Vagina (tissue), 2 donors: ENCODE measurements at places on chromosomes 16 and 17.

DNA sequence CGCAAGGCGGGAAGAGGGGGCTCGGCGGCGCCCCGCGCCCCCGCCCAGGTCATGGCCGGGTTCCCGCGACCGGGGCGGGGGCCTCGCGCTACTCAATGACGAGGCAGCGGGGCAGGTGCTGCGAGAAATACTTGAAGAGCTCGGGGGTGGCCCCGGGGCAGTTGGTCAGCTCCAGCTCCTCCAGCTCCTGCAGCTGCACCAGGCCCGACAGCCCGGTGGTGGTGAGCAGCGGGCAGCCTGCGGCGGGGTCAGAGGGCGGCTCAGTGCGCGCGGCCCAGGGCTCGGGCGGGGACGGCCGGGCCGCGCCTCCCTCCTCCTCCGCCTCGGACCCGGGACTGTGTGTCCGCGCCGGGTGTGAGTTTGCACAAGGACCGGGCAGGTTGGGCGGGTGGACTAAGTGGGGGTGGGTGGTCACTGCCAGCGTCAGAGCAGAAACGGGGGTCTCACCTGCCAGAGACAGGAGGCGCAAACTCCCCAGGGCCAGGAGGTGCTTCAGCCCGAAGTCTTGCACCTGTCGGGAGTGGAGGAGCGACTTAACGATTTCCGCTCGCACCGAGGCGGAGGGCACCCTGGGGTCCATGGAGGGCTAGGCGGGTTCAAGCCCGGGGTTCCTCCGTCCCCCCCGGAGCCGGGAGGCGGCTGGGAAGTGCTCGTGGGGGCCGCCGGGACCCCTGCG, 4.1 kb upstream of the WDR24 start:
- DNase-seq: no peak

DNA sequence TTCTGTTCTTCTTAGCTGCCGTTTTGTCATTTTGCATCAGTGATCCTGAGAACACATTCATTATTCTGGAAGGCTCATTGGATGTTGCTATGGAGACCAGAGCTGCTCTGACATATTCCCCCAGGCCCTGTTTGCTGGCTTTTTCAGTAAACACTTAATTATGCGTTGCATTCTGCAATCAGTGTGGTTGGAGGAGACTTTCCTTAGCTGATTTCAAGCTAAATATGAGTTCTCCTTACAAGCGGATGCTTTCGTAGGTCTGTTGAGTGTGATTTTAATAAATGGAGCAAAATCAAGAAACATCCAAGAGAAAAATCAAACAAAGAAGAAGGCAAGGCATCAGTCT, 38.2 kb upstream of the NUDT7 start:
- DNase-seq: no peak

- no peak for DNase-seq
These were observed 1.1 kb upstream of the AKTIP start for GRCh38 chr16:53503991-53504663.

DNA sequence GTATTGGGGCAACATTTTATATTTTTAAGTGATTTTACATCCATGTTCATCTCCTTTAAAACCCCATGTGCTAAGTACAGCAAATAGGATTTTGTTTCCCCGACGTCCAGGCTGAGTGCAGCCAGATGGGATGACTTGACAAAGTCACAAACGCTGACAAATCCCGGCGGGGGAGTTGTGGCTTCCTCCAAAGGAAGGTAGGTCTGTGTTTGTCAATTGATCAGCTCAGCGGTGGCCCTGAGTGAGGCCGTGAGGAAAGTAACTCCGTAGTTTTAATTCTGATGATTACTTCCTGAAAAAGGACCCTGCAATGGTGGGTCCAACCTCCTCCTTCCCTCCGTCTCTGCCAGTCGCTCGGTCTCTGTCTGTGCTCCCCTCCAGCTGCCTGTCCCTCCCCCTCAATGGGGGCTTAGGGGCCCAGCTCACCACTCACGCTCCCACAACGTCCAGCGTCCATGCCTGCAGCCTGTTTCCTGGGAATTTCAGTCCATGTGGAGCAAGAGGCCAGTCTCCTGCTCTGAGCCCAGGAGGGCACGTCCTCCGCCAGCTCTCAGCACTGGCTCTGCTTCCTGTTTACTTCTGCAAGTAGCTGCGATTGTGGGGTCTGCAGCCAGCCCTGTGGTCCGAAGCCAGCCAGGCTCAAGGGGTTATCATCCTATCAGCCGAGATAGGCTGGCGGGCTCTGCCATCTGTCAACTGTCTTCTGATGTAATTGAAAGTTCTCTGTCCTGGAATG, 209.4 kb upstream of the FOXF1 start:
- DNase-seq: no peak

- no peak for DNase-seq
These were observed 5.9 kb upstream of the CBLN1 start for GRCh38 chr16:49287572-49287971.
